Activated T-helper 17 cell treated with anti-CD3 and anti-CD28 coated beads, Interleukin-2, amount 50 U/mL, for 72 hours (primary cell): ENCODE measurements at places on chromosomes 16 and 17.

- ATAC-seq: no peak
Measured at GRCh38 chr17:66963521-66963908, 992 bp upstream of the CACNG4 start.

DNA sequence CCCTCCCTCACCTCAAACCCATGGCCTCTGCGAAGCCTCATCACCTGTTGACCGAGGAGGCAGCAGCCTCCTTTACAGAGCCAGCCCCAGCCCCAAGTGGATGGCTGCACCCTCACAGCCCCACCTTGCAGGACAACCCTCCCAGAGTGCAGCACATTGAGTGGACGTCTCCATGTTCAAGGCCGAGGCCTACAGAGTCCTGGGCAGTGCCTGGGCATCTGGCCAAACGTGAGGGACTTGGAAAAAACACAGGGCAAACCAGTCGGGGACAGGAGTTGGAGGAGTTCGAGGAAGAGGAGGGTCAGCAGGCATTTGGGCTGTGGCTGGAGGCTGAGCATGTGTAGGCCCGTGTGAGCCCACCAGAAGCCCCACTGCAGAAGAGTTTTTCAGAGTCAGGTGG is 39.6 kb downstream of the ACTG1 start:
- ATAC-seq: no peak

DNA sequence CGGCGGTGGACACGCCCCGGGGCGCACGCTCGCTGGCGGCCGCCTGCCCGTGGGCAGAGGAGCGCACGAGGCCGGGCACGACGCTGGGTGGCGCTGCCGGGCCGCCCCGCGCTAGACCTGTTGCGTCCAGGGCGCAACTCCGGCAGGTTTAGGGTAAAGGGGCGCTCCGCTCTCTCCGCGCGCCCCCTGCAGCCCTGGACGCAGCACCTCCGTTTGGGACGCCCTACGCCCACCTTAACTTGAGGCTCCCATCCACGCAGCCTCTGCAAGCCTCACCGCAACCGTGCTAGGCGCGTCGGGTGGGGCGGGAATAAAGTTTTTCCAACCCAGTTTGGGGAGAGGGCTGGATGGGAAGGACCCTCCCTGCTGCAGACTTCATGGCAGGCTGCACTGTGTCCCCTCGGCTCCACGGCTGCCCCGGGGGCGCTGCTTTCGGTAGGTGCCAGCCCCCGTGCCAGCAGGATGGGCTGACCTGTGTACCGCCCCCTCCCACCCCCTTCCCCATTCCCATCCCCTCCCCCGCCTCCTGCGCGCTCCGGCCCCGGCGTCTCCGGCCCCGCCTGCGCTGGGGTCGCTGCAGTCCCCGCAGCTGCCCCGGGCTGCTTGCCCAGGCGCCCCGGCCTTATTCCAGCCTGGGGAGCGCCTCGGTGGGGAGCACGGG is at the start of gene SYT17:
Gene SYT17 (plus strand): TSS at position 531 of the 661 bp plus-strand sequence. CDS start 407 bp downstream, outside the sequence.
- ATAC-seq: peak; percentile 82

DNA sequence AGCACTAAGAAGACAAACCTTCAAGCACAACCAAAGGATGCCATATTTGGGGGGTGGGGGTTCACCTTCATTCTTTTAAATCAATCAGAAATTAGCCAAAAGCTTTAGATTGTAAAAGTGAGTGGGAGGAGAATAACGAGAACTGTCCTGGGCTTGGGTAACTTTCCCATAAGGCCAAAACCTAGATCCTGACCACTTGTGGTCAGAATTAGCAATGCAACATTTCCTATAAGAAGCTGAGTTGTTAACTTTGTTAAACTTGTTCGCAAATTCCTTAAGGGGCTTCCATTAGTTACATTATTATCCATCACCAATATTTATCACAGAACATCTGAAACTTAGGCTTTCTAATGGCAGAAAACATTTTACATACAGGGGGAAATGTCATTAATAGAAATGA is 25.1 kb downstream of the STAT5B start:
- ATAC-seq: no peak

- no peak for ATAC-seq
Measured at GRCh38 chr16:83830091-83830768, 22.5 kb downstream of the HSBP1 start.

DNA sequence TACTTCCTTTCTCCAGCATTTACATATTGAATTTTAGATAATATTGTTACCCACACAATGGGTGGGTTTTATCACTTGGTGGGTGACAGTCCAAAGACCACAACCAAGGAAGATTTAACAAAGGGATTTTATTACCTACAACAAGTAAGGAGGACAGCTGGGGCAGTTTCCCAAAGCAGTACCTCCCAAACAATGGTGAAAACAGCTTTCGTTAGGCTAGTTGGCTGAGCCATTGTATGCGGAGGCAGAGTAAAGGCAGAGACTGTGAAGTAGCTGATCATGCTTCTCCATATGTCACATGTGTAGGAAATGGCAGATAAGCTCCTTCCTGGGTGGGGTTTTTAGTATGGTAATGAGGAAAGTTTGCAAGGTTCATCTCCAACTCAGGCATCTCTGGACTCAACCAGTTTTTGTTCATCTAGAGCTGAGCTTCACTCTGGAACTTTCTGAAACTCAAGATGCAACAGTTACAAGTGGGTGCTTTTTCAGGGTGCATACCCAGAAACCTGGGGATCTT is 104.3 kb upstream of the PSMD7 start:
- ATAC-seq: no peak

DNA sequence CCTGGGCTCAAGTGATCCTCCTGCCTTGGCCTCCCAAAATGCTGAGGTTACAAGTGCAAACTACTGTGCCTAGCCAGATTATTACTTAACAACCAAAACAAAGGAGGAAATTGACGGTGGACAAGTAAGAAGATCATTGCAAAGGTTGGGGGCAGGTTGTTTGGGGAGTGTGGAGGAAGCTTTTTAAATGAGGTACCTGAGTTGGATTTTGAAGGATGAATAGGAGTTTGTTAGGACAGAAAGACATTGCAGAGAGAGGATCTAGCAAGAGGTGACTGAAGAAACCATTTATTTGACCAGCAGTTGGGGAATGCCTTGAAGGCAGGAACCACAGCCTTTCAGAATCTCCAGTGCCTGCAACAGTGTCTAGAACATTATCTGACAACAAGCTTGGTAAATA is 51.3 kb downstream of the ABCC1 start:
- no peak for ATAC-seq

- ATAC-seq: peak; percentile 26
Measured at GRCh38 chr17:67829331-67829730, 4.0 kb downstream of the BPTF start.

GRCh38 chr16:19436540-19436939 is 18.9 kb downstream of the TMC5 start:
- peak; percentile 39 for ATAC-seq

DNA sequence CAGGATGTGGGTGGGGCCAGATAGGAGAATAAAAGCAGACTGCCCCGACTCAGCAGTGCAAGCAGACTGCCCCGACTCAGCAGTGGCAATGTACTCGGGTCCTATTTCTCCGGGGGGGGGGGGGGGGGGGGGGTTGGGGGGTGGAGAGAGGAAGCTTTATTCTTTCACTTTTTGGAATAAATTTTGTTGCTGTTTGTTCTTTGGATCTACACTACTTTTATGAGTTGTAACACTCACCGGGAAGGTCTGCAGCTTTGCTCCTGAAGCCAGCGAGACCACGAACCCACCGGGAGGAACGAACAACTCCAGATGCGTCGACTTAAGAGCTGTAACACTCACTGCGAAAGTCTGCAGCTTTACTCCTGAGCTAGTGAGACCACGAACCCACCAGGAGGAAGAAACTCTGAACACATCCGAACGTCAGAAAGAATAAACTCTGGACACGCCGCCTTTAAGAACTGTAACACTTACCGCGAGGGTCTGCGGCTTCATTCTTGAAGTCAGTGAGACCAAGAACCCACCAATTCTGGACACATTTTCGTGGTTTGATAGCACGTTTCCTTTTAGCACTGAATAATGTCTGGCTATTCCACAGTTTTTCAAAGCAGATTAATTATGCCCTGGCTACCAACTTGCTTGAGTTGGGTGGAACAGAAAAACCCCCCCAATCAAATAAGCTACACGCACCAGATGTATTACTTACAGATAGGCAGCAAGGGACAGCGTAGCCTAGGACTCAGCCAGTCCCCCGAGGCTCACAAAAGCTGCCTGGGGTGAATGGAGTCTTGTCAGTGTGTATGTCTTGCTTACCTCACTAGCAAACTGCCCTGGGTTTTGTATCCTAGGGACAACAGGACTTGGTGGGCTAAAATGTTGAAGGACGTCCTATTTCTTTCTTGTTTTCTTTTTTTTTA is 11.9 kb downstream of the FZD2 start:
- no peak for ATAC-seq

DNA sequence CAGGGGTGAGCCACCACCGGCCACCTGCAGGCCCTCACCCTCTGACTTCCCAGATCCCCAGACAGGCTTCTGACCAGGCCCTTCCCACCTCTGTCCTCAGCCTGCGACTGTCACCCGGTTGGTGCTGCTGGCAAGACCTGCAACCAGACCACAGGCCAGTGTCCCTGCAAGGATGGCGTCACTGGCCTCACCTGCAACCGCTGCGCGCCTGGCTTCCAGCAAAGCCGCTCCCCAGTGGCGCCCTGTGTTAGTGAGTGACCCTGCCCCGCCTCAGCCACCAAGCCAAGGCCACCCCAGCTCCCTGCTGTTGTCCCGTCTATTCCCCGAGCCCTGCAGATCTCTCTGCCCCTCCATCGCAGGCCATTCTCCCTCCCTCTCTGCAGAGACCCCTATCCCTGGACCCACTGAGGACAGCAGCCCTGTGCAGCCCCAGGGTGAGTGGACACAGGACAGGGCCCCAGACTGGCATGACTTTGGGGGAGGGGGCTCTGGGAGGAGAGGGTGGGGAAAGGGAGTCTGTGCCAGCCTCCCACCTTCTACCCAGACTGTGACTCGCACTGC is 1.9 kb downstream of the NTN3 start:
- ATAC-seq: no peak

DNA sequence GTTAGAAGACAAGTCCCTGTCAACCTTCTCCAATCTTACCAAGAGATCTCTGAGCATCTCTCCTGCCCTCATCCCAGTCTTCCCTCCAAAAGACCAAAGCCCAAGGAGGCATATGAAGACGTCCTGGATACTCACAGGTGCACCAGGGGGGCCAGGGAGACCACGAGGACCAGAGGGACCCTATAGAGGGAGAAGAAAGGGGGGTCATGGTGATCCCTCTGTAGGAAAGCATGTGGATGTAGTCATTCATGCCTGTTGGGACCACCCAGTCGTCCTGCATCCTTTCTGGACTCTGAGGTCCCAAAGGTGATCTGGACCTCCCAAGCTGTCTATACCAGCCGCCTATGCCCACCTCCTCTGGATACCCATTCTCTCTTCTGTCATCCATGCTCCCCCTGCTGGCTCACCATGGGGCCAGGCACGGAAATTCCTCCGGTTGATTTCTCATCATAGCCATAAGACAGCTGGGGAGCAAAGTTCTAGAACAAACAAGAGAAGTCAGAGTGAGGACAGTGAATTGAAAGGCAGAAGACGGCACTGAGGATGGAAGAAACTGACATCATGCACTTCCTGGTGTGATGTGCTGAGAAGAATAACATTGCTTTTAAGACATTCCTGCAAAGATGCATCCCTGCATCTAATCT is 3.3 kb downstream of the COL1A1 start:
- ATAC-seq: no peak

DNA sequence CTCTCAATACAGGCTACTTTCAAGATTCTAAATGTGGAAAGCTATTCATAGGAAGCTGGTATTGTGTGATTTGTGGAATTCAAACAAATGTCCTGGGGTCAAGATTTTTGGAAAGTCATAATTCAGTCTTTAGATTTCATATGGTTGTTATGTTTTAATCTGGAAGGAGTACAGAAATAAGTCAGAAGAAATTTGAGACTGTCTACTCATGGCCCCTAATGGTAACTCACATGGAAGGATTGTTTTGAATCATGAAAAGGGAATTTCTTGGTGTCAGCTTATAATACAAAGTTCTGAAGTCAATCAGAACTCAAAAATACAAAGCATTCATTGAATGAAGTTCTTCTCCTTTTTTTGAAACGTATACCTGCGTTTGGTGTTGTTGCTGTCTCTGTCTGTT is 3.1 kb downstream of the KCNJ2 start:
- no peak for ATAC-seq

DNA sequence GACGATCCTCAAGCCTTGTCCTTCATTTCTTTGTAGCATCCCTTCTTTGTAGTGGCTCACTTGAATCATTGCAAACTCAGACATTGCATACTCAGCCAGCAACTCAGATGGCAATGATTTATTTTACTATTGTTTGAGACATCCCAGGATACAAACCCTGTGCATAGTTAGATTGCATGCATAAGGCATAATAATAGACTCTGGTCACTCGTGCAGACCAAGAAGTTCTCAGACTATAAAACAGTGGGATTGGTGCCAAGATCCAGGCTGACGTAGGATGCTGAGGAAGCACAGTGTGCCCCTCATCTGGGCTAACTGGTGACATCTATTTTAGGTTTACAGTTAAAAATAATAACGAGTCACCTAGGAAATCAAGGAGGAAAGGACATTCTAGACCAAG is 142.3 kb downstream of the PMP22 start:
- ATAC-seq: no peak

DNA sequence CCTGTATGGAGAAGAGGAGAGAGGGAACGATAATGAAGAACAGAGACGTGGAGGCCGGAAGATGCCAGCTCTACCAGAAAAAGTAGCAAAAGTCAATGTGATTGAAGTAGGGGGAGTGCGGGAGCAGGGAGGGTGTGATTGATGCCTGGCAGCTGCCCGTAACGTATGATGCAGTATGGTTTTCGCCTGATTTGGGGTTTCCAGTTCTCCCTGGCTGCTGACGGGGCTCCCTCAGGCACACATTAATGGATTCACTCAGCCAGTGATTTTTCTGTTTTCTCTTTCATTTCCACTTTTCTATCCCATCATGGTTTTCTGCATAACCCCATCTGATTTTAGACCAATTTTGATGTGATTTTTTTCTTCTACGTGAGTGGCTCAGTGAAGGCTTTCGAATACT is 62.1 kb downstream of the PRKCA start:
- ATAC-seq: peak; percentile 67

DNA sequence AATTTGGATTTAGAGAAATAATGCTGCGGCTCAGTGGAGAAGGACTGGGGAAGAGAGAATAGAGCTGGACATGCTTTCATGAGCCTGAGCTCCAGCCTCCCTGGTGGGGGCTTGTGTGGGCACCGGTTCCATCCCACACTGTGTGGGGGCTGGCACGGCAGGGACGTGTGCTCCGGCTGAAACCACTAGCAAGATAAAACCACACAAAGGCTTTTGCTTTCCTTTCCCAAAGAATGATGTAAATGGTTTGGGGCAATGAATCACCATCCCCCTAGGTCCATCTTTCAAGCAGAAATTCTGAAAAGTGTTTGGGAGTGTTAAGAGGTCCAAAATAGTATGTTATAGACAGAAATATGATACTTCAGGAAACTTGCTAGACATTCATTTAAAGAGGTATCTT is 77.0 kb downstream of the CDH11 start:
- ATAC-seq: no peak
